ENCODE measurements at places on chromosomes 4 and X. TPM values are rescaled to one million over a fixed set of nuclear protein-coding genes. Genes with fewer than 3 reads are reported as not detected.

DNA sequence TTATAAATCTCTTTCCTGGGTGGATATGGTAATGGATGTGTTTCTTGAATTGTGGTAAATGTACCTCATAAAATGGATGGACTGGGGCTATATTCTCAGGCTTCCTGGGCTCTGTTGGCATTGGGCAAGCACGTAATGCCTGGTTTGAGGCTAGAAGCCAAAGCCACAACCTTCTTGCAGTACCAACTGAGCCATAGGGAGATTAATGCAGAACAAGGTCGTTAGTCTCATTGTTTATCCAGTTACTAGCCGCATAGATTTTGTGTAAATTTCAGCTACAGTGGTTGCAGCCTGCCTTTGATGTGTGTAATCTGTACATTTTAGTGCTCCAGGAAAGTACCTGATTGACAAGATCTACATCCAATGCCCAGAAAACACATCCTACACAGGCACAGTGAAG, 7.2 kb upstream of the LEF1 start:
- DNase-seq, result no peak

Gene NXF2
- not detected for total RNA-seq

Gene WAS
- 1.9 TPM for total RNA-seq

Gene PROM1
- 0.84 TPM for total RNA-seq

Gene CENPI
- 0.10 TPM for total RNA-seq

Gene BBS7
- 5.3 TPM for total RNA-seq

DNA sequence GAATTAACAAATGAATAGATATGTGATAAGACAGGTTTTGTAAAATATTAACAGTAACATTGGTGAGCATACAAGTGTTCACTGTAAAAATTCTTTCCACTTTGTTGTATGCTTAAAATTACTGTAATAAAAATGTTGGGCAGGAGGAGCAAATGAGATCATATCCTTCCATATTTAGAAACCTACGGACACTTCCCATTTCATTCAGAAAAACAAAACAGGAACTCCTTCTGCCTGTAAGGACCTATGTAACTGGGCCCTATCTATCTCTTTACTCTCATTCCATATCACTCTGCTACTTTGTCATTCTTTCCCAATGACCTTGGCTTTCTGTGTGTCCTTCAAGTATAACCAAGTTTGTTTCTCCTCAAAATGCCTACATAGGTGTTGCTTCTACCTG, 53.7 kb upstream of the SLC39A8 start:
- DNase-seq, result no peak

Measured in psoas muscle (tissue), 8 donors.